ENCODE measurements at places on chromosomes 3 and 15. TPM values are rescaled to one million over a fixed set of nuclear protein-coding genes. Genes with fewer than 3 reads are reported as not detected.
A peak's percentile ranks its signal among the peaks of the same experiment; 100 is the strongest.

CHRNA3 gene
- 0.13 TPM for total RNA-seq

DNA sequence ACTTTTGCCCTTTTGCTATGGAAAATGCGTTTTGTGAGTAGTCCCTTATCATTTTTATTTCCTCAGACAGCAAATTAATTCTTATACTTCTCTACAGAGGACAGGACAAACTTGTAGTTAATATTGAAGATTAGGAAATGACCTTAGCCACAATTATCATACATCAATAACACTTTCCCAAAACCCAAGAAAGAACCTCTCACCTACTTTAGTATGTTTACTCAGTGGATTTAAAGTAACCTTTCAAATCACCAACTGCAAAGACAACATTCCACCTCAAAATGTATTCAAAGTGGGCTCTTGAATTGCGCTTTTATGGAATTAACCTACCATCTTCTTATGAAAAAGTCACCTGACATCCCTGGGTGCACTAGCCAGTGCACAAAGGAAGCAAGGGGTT lies 107.3 kb downstream of the PLCH1 start:
- no peaks in the 10 kb centered on the region for H3K4me1 ChIP-seq
- H3K27ac ChIP-seq = no peak overlapping the region
- H3K36me3 ChIP-seq = no peaks in the 10 kb centered on the region
- no peaks in the 10 kb centered on the region for H3K27me3 ChIP-seq
- no peak overlapping the region for H3K4me3 ChIP-seq
- no peak for DNase-seq

GRCh38 chr3:160569894-160570652 lies 4.7 kb upstream of the KPNA4 start:
- DNase-seq = no peak
- H3K4me1 ChIP-seq = peaks cover 11% of the 10 kb centered on the region
- H3K27ac ChIP-seq = no peak overlapping the region
- no peaks in the 10 kb centered on the region for H3K27me3 ChIP-seq

GRCh38 chr3:54783611-54784010 lies 144.2 kb downstream of the LRTM1 start:
- H3K36me3 ChIP-seq = no peaks in the 10 kb centered on the region
- H3K4me3 ChIP-seq = no peak overlapping the region
- DNase-seq = no peak
- H3K27me3 ChIP-seq = no peaks in the 10 kb centered on the region

- peak; percentile 5 for DNase-seq
- no peaks in the 10 kb centered on the region for H3K27me3 ChIP-seq
- H3K4me3 ChIP-seq = no peak overlapping the region
Measured at GRCh38 chr3:105402287-105402801, 35.6 kb downstream of the ALCAM start.

- DNase-seq = no peak
- H3K27me3 ChIP-seq = no peaks in the 10 kb centered on the region
- no peaks in the 10 kb centered on the region for H3K4me1 ChIP-seq
- no peak overlapping the region for H3K27ac ChIP-seq
- no peaks in the 10 kb centered on the region for H3K36me3 ChIP-seq
Measured at GRCh38 chr3:122200661-122201060, 17.2 kb downstream of the CASR start.
